ENCODE measurements at places on chromosomes 2 and 18.

- no peak for DNase-seq
These were observed 570.8 kb downstream of the CCDC85A start for GRCh38 chr2:56754627-56755026.

GRCh38 chr2:99615247-99615771 is 125.5 kb upstream of the REV1 start:
- DNase-seq = peak; percentile 40

DNA sequence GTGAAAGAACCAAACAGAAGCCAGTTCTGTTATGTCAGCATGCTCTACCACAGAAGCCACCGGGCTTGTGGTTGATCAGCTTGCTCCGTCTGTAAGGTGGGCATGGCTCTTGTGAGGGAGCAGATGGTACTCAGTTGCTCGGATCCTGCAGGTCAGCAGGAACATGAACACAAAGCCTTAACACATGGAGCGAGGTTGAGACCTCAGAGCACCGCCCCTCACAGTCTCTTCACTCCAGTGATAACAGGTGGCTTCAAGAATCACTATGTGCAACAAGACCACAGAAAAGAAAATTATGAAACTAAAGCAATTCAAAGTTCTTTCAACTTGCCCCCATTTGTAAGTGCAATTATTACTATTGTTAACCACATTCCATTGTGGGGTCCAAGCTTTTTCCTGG is 72.1 kb downstream of the OSBPL6 start:
- DNase-seq = no peak

- peak; percentile 45 for DNase-seq
These were observed 74.9 kb upstream of the KLHL14 start for GRCh38 chr18:32847691-32848090.

DNA sequence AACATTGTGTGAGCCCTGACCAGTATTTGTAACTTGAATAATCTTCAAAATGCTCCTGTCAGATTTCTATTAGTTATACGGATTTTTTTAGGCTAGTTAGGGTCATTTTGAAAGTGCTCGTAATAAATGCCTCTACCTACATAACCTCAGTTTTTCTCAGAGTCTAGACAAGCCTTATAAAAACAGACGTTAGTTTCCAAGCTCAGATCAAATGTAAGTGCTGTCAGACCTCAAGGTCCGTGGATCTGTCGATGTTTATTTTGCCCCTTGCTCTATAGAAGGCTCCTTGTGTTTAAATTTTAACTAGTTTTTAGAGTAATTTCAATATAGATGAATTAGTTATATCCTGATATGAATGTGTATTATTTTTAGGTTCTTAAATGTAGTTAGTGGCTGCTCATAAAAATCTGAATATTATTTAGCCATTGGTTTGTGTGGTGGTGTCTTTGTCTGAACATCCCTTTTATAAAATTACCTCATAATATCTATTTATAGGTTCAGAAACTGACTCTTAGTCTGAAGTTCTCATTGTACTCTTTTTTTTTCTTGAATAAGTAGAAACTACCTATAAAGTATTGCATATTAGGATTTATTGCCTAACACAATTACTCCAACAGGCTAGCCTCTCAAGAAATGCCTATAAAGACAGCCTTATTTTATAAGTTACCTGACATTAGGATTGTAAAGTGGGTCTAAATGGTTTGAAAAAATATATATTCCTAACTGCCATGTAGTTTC is 71.1 kb downstream of the MTA3 start:
- peak; percentile 49 for DNase-seq

GRCh38 chr2:144914622-144915318 is 394.9 kb upstream of the ZEB2 start:
- no peak for DNase-seq

DNA sequence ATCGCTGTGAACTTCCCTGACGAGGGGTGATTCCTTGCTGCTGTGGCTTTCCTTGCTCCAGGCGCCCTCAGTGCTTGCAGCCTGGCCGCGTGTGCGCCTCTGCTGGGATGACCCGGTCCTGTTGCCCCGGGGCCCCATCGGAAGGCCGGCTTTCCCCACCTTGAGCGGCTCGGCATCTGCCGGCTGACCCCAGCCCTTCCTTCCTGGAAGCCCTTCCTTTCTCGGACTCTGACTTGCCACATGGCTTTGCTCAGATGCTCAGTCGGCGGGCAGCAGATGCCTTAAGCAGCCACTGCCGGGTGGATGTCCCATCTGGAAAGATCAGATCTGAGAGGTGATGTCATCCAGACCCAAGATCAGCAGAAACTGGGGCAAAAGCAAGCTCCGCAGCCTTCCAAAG is 100.5 kb upstream of the ODC1 start:
- DNase-seq = no peak

GRCh38 chr2:222284466-222284865 is 14.3 kb downstream of the PAX3 start:
- DNase-seq = no peak

DNA sequence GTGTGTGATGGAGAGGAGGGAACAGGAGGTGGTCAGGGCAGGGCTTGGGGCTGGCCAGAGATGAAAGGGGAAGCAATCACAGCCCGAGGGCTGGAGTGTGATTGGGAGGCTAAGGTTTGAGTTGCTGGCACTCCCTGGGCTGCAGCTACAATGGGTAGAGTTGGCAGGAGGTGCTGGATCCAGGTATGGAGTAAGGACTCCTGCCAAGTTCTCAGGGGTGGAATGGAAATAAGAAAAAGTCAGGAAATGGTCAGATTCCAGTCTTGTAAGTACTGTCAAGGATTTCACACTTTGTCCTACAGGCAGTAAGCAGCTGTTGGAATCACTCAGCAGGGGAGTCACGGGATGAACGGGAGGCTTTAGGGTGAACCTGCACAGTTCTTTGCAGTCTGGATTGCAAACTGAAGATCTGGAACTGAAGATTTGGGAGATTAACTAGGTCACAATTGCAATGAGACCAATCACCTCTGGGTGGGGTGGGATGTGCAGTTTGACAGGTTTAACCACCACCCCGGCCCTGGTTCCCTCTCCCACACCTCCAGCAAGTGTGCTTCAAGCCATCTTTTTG is 10.9 kb upstream of the INPP5D start:
- no peak for DNase-seq

DNA sequence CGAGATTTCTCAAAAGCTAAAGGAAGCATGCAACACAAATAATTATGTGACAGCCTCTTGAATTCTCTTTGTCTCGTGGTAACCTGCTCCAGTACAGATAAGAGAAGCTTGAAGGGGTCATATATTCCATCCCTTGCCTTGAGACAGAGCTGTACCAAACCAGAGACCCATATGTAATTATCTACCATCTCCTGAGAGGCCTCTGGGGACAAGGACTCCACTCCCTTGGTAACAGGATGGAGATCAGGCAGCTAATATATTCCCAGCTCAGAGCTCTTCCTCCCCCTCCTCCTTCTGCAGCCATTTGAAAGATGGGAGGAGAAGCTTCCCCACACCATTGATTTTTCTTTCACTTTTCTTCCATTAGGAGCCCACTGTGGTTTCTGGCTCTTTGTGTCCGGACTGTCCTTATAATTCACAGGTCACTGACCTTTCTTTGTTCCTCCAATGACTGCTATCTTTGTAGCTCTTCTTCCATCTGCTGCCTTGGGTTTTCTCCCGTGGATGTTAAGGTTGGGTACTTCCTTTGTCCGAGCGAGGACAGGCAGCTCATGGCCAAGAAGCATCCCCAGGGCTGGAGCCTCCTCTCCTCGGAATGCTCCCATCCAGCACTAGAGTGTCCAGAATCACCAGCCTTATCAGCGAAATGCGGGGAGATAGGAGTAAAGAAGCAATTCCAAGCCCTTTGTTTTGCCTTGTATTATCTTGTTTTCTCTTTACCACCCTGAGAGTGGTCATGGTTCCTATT is 72.6 kb upstream of the STPG4 start:
- peak; percentile 56 for DNase-seq

- DNase-seq = no peak
These were observed 36.5 kb downstream of the PRKCE start for GRCh38 chr2:45687964-45688363.

GRCh38 chr2:20656561-20656960 is 5.7 kb upstream of the HS1BP3 start:
- DNase-seq = no peak

DNA sequence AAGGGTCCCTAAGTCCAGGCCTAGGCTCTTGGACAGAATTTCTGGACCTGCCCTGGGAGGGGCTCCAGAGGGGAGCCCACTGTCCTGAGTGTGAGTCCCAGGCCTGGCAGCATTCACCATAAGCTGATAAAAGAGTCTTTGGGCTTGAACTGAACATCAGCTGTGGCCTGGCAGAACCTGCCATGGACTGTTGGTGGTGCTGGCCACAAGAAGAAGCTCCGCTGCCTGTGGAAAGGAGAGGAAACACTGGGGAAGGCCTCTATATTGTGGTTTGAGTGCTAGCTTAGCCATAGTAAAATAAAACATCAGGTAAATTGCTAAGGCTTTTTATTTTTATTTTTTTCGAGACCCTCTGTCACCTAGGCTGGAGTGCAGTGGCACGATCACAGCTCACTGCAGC is 20.9 kb upstream of the BAZ2B start:
- no peak for DNase-seq

DNA sequence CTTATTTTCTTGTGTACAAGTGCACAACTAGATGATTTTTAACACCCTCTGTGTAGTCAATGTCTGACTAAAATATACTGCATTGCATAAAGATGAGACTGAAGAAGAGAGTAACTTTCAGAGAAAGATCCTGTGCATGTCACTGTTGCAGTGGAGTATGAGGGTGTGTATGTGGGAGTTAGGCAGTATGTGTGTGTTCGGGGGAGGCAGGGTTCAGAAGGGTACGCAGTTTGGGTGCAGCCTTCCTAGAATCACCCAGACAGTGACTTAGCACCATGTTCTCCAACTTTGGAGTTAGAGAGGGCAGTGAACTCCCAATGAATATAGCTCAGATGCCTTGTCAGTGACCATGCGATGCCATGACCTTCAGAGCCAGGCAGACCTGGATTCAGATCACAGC is 84.6 kb downstream of the LRATD1 start:
- no peak for DNase-seq

DNA sequence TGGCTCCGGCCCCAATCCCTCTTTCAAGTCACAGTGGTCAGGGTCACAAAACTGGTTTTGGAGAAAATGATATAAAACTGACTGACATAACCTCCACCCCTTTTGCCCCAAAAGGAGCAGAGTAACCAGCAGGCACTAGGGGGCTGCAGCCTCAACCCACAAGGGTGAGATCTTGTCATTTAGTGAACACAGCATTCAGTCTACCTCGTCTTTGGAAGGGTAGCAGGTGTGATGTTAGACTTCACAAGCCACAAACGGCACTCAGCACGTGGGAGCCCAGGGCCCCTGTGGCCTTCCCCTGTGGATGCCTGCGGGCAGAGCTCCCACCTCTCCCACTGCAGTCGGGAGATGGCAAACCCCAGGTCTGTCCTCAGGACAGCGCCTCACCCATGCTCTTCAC is 372.1 kb upstream of the MYT1L start:
- peak; percentile 23 for DNase-seq

GRCh38 chr2:147888680-147889079 is 43.9 kb downstream of the ACVR2A start:
- no peak for DNase-seq

DNA sequence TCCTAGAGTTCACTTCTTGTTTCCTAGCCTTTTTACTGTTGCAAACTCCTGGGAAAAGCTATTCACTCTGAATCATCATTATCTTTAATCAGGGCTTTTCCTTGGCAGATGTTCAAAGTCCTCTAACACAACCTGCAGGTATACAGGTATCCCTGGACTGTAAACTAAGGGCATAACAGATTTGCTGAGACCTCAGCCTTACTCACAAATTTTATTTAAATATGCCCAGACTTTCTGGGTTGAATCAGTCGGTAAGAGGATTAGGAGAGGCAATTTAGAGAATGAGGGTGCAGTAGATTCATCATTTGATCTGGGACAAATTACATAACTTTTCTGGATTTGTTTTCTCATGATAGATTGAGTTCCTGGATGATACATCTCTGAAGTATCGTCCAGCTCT is 217.8 kb upstream of the STON1 start:
- no peak for DNase-seq

GRCh38 chr18:79972720-79973119 is 8.3 kb downstream of the HSBP1L1 start:
- DNase-seq = no peak

- DNase-seq = peak; percentile 28
These were observed 679 bp downstream of the CLK1 start for GRCh38 chr2:200863782-200864175.

DNA sequence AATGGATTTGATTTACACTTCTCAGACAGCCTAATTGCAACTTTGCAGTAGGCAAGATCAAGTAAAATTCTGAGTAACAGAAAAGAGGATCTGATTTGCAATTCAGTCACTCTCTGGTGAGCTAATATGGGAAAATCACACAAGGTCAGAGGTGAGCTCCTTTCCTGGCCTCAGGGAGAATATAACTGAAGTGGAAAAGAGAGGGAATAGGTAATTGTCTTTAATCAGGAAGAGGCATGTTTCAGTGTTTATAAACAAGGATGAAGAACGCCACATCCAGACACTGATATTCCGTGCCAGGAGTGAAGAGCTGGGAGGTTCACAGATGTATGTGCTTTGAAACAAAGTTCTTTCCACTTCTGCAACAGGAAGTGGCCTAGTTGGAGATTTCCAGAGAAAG is 127.1 kb downstream of the ETAA1 start:
- DNase-seq = no peak

DNA sequence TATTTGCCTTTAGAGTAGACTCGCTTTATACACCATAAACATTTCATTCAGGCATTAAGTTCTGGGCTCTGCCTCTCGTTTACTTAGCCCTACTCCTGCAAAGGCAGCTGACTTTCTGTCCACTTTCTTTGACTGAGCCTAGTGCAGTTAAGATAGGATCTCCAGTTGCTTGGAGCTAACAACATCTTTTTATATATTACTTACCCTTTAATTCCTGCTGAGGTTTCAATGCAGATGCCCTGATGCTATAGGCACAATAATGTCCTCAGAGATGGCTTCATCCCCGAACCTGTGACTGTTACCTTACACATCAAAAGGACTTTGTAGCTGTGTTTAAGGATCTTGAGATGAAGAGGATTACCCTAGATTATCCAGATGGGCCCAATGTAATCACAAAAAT is 505.8 kb upstream of the TNP1 start:
- no peak for DNase-seq

GRCh38 chr2:125644257-125644656 is 1011.7 kb upstream of the GYPC start:
- DNase-seq = no peak

- no peak for DNase-seq
These were observed 82.0 kb upstream of the MEX3C start for GRCh38 chr18:51279367-51279984.

DNA sequence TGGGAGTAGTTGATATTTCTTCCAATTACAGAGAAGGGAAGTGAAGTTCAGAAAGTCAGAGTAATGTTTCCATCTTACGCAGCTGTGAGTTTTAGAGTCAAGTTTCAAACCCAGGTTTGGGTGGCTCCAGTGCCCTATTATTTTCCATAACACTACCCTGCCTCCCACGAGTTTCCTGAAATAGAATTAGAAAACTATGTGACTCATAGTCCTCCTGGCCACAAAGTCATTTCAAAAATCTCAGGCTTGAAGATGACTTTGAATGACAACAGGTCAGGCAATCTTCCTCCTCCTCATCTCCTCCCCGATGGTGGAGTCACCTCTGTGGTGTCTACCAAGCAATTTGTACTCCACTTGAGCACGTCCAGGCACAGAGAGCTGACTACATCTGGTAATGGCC is 212.3 kb upstream of the TRIB2 start:
- no peak for DNase-seq

- no peak for DNase-seq
These were observed 32.6 kb upstream of the SLC40A1 start for GRCh38 chr2:189613077-189613636.
